Activated naive CD4-positive, alpha-beta T cell treated with anti-CD3 and anti-CD28 coated beads, Interleukin-2, amount 50 U/mL, for 16 hours (primary cell): ENCODE measurements at places on chromosomes 6 and 20.

DNA sequence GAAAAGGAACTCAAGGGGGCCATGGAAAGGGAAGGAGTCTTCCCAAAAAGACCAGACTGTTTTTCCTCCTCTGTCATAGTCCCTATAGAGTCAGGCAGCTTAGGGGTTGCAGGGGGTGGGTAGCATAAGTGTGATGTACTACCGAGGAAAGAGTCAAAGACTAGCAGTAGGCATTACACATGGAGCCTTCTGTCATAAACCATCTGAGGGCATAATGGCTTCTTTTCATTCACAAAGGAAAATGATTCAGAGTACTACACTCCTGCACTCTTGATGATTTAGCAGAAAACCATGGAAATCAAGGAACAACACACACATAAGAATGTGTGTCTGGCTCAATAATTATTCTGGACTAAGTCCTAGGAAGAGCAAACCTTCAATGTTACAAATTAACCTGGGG is 14.9 kb downstream of the PLN start:
- DNase-seq, result no peak

DNA sequence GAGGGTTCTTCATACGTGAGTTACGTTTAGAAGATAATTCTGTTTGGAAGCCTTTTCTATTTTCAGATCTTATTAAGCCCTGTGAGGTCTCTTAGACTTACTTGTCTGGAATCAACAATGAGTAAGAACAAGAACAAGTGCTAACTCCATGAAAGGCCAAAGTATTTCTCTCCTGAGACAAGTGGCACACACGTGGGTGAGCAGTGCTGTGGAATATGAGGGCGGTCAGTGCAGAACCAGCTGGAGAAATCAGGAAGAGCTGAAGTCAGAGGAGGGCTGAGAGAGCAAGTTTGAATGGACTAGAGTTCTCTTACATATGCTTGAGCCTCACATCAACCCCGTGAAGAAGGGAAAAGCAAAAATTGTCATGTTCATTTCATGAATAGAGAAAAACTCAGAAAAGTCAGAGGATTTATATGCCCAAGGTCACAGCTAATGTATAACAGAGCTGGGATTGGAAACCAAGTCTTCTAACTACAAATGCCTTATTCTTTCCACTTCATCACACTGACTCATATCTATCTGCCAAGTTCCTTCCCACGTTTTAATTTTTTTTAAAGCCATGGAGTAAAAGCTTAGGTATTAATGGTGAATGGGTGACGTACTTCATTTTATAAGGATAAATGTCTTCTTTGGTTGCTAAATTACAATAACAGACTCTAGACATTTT is 201.3 kb upstream of the DTNBP1 start:
- no peak for DNase-seq

- no peak for DNase-seq
Observed at GRCh38 chr6:129908356-129908755, 47.2 kb upstream of the TMEM244 start.

- DNase-seq, result no peak
Observed at GRCh38 chr6:40968620-40969164, 70.3 kb downstream of the UNC5CL start.

GRCh38 chr20:62571669-62572344 is 70.5 kb upstream of the SLCO4A1 start:
- DNase-seq, result no peak

DNA sequence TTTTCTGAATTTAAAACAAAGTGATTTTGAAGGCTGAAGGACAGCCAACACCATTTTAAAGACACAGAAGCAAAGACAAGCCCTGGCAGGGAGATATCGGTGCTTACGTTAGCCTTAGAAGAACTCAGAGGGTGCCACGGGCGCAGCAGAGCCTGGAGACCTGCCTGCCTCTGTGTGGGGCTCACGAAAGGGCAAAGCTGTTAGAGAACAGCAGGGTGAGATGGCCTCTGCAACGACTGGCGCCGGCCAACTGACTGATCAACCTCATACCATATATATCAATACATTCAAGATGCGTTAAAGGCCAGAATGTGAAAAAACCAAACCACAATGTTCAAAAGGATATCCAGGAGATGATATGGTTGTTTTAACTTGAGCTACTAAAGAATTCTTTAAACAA is 151.0 kb upstream of the RPS6KA2 start:
- DNase-seq, result no peak

GRCh38 chr6:34967461-34967860 is 78.4 kb downstream of the ANKS1A start:
- DNase-seq, result no peak

GRCh38 chr6:53931086-53931485 is 136.3 kb downstream of the LRRC1 start:
- DNase-seq, result no peak

DNA sequence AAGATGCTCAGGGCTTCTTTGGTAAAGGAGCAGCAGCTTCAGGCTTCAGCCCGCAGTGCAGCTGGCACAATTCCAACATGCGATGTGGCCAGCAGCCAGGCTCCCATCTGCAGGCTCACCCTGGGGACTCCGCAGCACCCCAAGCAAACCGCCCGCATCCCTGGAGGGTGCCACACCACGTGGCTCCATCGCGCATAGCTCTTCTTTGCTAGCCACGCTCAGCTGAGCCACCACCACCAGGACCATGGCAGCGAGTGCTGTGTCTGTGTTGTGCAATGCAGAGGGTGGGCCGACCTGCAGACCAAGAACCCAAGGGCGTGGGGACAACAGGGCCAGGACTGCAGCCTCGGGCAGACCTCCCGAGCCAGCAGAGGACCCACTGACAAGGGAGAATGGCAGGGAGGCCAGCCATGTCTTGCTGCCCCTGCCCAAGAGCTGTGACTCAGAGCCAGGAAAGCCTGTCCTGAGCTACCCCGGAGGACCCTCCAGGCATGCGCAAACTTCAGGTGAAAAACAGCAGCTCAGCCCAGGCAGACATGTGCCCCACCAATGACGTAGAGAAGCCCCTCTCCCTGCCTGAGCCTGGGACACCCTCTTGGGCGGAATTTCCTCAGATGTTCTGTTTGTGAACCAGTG is 87.8 kb downstream of the GINS1 start:
- no peak for DNase-seq

DNA sequence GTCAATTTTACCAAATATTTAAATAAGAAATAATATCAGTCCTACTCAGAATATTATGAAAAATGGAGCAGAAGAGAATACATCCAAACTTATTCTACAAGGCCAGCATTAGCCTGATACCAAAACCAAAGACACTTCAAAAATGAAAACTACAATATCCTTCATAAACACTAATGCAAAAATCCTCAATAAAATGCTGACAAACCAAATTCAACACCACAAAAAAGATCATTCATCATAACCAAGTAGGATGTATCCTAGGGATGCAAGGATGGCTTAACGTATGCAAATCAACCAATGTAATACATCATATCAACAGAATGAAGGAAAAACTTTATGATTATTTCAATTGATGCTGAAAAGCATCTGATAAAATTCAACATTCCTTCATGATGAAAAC is 352.4 kb upstream of the ADGRB3 start:
- no peak for DNase-seq

- DNase-seq, result no peak
Observed at GRCh38 chr6:152173957-152174356, 366.5 kb downstream of the ESR1 start.

GRCh38 chr20:37442547-37442946 is 78.5 kb upstream of the NNAT start:
- DNase-seq, result no peak

DNA sequence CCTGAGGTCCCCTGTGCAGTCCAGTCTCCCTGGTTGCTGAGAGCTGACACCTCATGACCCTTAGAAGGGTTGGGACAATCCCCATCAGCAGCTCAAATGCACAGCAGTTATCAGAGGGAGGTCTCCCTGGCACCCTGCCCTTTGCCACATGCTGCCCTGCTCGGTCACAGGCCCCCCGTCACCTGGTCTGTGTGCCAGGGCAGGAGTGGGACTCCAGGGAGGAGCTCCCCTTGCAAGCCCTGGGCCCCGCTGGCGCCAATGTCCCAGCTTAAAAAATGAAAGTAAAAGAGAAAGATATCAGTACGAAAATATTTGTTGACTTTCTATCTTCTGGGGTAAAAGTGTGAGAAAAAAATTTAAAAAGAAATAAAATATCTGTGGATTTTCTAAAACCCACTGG is 68.1 kb upstream of the SLC22A16 start:
- no peak for DNase-seq

DNA sequence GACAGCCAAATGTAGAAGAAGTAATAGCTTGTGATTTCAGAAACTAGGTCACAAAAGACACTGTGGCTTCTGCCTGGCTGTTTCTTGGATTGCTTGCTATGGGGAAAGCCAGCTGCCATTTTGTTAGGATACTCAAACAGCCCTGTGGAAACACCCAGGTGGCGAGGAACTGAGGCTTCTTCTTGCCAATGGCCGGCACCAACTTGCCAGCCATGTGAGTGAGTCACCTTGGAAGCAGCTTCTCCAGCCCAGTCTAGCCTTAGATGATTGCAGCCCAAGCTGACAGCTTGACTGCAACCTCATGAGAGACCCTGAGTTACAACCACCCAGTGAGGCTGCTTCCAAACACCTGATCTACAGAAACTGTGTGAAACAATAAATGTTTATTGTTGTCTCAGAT is 11.9 kb upstream of the KIAA1755 start:
- no peak for DNase-seq

DNA sequence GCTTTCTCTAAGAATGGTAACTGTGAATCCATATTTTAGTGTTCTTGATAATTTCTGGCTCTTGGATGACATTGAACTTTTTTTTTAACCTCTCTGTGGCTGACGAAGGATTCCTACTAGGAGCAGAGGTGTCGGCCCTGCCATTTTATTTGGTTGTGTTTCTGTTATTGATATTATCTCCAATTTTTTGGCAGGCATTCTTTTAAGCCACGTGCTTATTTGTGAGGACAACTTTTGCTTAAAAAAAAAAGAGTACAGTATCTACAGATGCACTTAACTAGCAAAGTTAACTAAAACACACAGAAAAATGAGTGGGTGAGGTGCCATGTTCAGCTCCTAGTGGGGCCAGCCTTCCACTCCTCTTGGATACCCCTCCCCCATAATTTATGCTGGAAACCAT is 1.1 kb downstream of the FANCE start:
- no peak for DNase-seq

DNA sequence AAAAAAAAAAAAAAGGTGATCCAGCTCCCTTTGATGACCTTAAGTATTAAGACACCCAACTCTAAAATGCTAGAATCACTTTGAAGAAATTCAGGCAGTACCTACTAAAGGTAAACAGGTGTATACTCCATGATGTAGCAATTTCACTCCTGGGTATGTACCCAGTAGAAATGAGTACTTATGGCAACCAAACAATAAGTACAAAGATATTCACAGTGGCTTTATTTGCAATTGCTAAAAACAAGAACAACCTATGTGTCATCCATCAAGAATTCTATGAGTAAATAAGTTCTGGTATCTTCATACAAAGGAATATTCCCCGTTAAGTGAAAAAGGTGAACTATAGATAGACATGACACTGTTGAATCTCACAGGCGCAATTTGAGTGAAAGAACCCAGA is 29.4 kb downstream of the MDGA1 start:
- no peak for DNase-seq

GRCh38 chr6:24428615-24429014 is 25.9 kb downstream of the MRS2 start:
- no peak for DNase-seq

DNA sequence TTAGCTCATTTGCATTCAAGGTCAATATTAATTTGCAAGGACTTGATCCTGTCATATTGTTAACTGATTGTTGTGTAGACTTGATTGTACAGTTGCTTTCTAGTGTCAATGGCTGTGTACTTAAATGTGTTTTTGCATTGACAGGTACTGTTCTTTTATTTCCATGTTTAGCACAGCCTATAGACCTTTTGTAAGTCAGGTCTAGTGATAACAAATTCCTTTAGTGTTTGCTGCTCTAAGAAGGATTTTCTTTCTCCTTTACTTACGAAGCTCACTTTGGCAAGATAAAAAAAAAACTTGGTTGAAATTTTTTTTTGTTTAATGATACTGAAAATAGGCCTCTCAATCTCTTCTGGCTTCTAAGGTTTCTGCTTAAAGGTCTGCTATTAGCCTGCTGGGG is 942.3 kb downstream of the QKI start:
- DNase-seq, result no peak

DNA sequence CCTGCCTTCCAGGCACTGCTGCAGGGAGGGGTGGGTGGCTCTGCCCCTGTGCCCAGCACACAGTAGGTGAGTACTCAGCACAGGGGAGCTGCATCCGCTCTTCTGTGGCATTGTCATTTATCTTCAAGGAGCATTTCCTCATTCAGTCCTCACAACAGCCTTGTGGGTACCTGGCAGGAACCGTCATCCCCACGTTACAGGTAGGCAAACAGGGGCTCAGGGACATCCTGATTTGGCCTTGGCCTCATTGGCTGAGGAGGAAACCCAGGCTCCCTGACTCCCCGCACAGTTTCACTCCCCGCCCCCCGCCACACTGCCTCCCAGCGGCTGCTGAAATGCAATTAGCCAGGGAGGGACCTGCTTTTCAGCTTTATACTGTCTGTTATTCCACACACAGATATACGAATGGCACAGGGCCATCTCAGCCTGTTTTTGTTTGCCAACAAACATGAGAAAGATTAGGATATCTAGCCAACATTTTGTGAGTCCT is 24.2 kb upstream of the PNPLA1 start:
- no peak for DNase-seq

- DNase-seq, result no peak
Observed at GRCh38 chr6:107642095-107642860, 152.4 kb downstream of the SOBP start.

GRCh38 chr6:118783931-118784550 is 109.9 kb upstream of the ASF1A start:
- DNase-seq, result no peak

GRCh38 chr6:161242113-161242512 is 31.7 kb downstream of the AGPAT4 start:
- no peak for DNase-seq

GRCh38 chr6:18154507-18155149 is at the start of gene TPMT:
TPMT (minus strand) TSS chr6:18155077; CDS start chr6:18149127, 5,950 bp downstream.
- DNase-seq, result no peak

DNA sequence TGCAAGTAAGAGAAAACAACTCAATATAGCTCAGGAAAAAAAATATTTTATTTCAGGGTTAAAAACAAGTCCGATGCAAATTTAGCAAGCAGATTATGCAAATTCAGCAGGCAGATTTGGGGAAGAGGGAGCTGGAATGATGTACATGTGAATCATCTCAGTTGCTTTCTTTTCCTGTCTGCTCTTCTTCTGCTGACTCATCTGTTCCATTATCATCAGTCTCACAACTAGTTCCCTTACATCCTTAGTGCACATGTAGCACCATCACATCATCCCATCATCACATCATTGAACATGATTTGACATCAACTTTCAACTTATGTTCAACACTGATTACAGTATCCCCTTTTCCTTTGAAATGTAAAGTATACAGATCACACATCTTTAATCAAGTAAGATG is 11.5 kb upstream of the DEFB113 start:
- no peak for DNase-seq
